Stimulated activated CD8-positive, alpha-beta memory T cell treated with anti-CD3 and anti-CD28 coated beads, Interleukin-2, amount 100 ng/mL, for 48 hours (primary cell): ENCODE measurements at places on chromosomes 3 and 15.

- no peak for DNase-seq
Measured at GRCh38 chr3:373193-373779, 176.7 kb downstream of the CHL1 start.

DNA sequence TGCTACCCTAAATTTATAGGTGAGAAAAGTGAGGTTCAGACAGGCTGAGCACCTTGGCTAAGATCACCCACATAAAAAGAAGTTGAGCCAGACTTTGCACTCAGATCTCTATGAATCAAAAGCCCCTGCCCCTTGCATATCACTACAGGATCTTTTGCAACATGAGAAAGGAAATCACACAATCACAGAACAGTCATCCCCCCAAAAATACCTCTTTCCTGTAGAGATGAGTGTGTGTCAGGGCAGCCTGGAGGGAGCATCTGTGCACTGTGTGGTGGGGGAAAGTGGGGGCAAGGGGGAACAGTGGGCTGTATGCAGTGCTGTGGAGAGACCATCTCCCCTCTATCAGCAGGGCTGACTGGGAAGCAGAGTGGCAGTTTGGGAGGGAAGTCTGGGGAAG is 46.6 kb downstream of the EPHB3 start:
- DNase-seq: no peak

- DNase-seq: no peak
Measured at GRCh38 chr3:98008855-98009254, 26.3 kb downstream of the GABRR3 start.

DNA sequence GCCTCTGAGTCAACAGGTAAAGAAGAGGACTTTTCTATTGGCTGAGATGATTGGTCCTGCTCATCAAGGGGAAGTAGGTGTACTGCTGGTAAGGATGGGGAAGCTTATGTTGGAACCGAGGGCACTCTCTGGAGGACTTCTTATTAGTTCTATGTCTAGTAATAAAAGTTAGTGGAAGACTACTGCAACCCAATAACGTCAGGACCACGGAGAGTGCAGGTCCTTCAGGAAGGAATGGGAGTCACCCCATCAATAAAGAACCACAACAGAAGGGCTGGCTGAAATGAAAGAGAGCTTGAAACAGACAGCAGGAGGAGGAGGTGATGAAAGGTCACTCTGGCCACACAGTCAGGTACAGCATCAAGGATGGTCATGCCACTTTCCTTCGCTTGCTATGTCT is 68.8 kb upstream of the PRR23E start:
- DNase-seq: no peak

GRCh38 chr15:100301910-100302431 is 39.8 kb downstream of the ADAMTS17 start:
- no peak for DNase-seq

GRCh38 chr3:117708601-117709000 is 999.0 kb downstream of the TUSC7 start:
- no peak for DNase-seq

DNA sequence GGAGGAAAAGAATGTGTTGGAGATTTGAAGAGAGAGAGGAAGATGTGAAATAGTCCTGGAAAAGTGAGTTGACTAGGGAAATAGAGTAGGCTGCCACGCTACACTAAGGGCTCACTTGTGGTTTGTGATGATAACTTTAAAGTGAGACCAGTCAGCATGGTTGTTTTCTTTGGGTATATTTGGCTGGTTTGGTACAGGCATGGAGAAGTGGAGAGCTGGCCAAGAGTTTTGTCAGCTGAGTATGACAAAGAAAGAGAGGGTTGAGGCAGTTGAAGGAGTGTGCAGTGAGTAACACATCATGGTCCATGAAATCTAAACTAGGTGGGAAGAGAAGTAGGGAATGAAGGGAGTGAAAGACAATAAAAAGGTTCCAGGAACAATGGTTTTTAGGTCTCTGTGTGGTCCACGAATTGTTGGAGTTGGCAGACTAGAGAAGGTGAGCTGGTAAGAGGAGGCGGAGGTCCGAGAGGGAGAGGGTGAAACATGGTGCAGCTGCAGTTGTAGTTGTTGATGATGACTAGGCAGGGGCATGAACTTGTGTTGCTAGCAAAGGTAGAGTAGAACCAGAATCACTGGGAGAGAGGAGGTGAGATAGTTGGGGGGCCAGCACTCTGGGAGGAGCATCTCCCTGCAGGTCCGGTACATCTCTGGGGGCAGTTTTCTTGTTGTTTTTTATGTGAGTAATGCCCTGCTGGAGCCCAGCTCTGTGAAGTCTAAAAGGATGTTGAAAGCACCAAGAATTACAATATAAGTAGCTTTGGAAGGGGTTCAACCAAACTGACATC is 21.0 kb downstream of the ZNF80 start:
- no peak for DNase-seq

GRCh38 chr3:127549826-127550467 is 40.6 kb downstream of the TPRA1 start:
- no peak for DNase-seq

DNA sequence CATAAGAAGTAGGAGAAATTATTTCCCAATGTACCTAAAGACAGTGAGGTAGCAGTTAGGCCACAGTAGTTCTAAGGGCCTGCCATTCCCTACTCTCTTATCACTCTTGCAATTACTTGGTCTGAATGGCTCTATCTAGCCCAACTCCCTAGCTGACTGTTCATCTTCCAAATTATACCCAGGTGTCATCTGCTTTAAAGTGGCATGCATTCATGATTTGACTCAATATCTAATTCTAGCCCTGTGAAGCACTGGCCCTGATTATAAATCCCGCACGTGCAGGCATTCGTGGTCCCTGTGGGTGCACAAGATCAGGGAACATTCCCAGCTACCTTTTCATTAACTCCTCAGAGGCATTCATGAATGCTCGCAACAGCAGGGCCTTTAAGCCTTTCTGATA is 43.1 kb upstream of the ZNF774 start:
- DNase-seq: no peak

- no peak for DNase-seq
Measured at GRCh38 chr15:55816017-55816416, 73.1 kb upstream of the PRTG start.

- DNase-seq: no peak
Measured at GRCh38 chr3:122148941-122149627, 34.4 kb upstream of the CASR start.

DNA sequence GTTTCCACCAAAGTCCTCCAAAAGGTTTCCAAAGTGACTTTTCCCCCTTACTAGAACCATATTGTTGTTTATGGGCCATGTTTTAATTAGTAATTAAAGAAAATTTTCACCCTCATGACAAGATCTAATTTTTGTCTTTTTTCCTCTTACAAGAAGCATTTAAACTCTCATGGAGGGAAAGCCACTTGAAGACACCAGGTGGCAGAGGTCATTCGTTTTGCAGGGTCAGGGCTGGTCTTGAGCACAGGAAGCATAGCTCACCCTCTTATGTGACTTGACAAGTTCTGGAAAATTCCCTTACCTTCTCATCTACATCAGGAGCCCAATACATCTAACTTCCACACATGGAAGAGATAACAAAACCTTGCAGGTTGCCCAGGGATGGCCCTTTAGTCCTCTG is 163.7 kb downstream of the GREM1 start:
- no peak for DNase-seq

- no peak for DNase-seq
Measured at GRCh38 chr15:31273258-31273941, 53.2 kb upstream of the KLF13 start.

DNA sequence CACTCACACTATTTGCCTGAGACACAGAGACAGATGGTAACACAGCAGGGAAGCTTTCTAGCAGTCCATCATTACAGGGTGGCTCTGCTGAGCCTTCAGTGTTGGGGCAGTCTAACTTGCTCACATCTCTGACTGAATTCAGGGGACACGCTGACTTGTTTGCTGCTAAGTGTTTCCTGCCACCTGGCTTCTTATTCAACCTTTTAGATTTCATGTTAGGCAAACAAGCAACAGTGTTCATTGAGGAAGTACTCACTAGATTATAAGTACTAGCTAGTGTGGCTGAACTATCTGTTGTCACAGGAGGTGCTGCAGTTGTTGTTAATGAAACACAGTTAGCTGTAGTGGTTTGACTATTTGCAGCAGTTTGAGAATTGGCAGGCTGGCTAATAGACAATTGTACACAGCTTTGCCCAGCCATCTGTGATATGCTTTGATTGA is 37.3 kb downstream of the USF3 start:
- DNase-seq: no peak

DNA sequence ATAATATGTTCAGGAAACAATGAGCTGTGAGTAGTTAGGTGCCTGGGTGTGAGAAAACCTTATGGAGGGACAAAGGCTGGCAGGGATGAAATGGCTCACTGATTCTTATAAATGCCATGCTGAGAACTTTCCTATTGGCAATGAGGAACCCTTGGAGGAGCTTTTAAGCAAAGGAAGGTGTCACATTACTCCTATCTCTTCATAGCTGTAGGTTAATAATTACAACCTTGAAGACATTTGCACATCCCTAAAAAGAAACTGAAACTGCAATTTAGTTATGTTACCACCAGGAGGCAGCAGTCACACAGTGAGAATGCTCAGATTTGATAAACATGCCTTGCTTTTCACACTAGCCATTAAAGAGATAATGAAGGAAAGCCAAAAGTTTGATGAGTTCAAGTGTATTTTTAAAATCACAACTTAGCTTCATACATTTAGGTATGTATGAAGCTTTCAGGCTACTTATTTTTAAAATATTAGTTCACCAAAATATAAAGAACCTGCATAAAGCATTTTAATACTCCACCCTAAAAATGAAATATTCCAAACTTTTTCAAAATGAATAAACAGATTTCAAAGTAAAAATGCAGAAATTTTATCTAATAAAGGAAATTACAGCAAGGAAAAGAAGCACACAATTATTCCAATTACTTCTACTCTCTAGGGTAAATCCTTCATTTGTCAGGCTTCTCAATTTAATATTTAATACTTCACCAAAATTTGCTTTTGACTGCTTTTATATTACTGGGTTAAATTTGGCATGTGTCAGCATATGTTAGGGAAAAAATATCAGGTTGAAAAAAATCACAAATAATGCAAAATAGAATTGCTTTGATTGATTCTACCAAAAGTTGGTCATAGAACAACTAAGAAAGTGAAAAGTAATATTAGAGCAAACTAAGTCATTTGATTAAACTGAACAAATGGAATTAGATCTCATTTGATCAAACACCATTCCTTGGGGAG is 136.9 kb upstream of the SLC2A2 start:
- no peak for DNase-seq

DNA sequence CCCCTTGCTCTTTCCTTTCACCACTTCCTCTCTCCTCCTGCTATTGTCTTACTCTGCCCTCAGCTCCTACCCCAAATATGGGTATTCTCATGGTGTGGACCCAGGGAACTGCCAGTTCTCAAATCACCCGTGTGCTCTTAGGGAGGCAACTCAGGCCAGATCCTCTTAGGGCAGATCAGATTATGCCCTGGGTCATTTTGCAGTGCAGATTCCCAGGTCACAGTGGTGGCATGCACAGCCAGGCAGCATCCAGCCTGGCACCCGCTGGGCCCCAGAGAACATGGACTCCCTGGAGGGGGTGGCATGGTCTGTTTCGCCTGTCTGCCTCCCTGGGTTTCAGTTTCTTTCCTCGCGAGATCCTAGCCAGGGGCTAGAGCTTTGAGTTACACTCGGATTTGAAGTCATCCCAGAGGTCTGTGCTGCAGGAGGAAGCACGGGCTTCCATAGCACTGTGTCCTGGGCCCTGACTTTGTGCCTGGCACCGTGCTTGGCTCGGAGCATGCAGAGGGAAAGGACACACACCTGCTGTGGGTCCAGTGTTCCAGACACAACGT is 96.1 kb downstream of the TOP2B start:
- no peak for DNase-seq

DNA sequence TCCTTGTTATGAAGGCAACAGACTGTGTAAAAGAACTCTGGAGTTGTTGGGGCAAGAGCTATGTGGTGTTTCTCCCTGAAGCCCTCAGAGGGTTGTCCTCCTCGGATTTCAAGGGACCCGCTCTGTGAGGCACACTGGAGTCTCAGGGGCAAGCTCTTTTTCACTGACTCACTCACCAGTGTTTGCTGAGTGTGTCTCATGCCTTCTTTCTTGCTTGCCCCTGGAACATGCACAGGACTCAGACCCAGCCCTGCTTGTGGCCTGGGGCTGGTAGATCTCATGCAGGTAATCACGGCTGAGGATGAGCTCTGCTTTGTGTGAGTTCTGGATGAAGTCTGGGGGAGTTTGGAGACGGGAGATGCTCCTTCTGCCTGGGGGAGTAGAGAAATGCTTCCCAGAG is 93.7 kb downstream of the CACNA1D start:
- DNase-seq: no peak

DNA sequence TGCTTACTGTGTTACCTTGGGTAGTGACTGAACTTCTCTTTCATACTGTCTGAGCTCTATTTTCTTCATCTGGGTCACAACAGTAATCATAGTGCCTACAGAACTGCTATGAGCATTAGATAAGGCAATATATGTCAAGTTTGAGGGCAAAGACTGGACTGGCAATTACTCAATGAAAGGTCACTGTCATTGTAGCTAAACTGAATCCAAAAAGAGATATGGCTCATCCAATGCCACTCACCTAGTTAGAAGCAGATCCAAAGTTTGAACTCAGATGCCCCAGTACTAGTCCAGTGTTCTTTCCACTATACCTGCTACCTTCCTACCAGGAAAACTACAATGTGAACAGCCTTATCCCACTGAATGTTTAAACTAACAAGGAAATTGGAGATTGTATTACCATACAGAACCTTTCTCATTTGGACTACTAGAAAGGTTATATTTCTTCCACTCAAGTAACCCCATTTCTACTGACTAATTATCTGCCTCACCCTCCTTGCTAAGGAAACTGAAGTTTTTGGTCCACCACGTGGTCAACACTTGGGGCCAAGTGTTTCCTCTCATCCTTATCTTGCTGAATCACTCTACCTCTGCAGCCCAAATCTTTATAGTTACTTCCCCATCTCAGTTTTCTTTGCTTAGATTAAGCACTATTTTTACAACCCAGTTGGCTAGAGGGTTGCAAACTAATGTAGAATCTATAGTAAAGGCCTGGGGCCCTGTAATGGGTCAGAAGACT is 202.3 kb upstream of the LPP start:
- no peak for DNase-seq

- DNase-seq: no peak
Measured at GRCh38 chr3:16839271-16840100, 45.3 kb upstream of the PLCL2 start.

- DNase-seq: no peak
Measured at GRCh38 chr3:30477149-30477921, 129.1 kb upstream of the TGFBR2 start.

- no peak for DNase-seq
Measured at GRCh38 chr15:40060236-40060961, 21.4 kb upstream of the SRP14 start.

DNA sequence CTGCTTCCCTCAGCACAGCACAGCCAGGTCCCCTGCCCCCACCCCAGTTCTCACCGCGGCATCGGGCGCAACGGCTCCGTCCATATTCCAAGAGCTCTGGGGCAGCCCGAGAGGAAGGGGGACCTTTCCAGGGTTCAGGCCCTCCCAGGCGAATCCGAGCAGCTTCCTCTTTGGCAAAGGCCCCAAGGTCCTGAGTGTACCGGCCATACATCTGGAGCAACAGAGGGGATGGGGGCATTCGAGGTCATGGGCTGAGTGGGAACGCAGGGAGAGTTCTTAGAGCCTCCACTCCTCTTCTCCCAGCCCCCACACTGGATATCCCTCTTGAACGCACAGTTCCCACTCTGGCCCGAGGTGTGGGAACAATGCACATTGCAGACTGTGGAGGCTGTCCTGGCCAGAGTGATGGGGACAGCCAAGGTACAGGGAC is 2.5 kb downstream of the CLCN2 start:
- DNase-seq: no peak
